ENCODE measurements at places on chromosomes 16 and 17. TPM values are rescaled to one million over a fixed set of nuclear protein-coding genes. Genes with fewer than 3 reads are reported as not detected.

The SAMD14 gene
- 0.63 TPM for total RNA-seq

The CNGB1 gene
- total RNA-seq, result not detected

The SEPHS2 gene
- total RNA-seq, result 11.4 TPM

The MIS12 gene
- total RNA-seq, result 18.9 TPM

The ITGAX gene
- 190 TPM for total RNA-seq

The PDILT gene
- total RNA-seq, result not detected

The TLCD3A gene
- total RNA-seq, result 0.31 TPM

The NFATC3 gene
- 153 TPM for total RNA-seq

The SEPTIN12 gene
- not detected for total RNA-seq

The ODAD4 gene
- total RNA-seq, result not detected

The CD300H gene
- total RNA-seq, result 0.73 TPM

The B9D1 gene
- total RNA-seq, result 0.63 TPM

The CCL16 gene
- total RNA-seq, result not detected

The CTRB1 gene
- total RNA-seq, result not detected

The SHBG gene
- not detected for total RNA-seq

The TBC1D3B gene
- total RNA-seq, result not detected

The CLEC3A gene
- total RNA-seq, result not detected

The CHST4 gene
- total RNA-seq, result not detected

The AGRP gene
- not detected for total RNA-seq

The ZNF385C gene
- 0.10 TPM for total RNA-seq

The TNFRSF17 gene
- total RNA-seq, result 0.21 TPM

The GDPD1 gene
- total RNA-seq, result 0.84 TPM

The VAT1L gene
- 0.10 TPM for total RNA-seq

The VASN gene
- total RNA-seq, result 0.31 TPM

The NEUROD2 gene
- under 0.01 TPM for total RNA-seq

The DOK4 gene
- 0.94 TPM for total RNA-seq

The SLC6A2 gene
- total RNA-seq, result not detected

The KCNJ18 gene
- not detected for total RNA-seq

The LGALS9C gene
- 0.63 TPM for total RNA-seq

The NUDT7 gene
- total RNA-seq, result 1.5 TPM
